GM19239 (cell line): ENCODE measurements at places on chromosomes 16 and 17.

DNA sequence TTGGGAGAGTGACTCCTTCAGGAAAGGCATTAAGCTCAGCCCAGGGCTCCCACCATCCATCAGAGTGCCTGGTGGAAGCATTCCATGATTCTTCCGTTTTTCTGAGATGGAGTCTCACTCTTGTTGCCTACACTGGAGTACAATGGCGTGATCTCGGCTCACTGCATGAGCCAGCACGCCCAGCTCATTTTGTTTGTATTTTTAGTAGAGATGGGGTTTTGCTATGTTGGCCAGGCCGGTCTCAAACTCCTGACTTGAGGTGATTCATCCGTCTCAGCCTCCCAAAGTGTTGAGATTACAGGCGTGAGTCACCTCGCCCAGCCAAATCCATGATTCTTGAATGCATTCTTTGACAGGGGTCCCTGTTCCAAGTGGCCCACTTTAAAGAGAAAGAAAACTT lies 23.1 kb downstream of the MIS12 start:
- no peak for DNase-seq

GRCh38 chr16:89217388-89218191 lies at the start of gene ZNF778:
ZNF778 (plus strand) TSS chr16:89217703; CDS start chr16:89221128, 3,425 bp downstream.
- DNase-seq, result peak; percentile 96

DNA sequence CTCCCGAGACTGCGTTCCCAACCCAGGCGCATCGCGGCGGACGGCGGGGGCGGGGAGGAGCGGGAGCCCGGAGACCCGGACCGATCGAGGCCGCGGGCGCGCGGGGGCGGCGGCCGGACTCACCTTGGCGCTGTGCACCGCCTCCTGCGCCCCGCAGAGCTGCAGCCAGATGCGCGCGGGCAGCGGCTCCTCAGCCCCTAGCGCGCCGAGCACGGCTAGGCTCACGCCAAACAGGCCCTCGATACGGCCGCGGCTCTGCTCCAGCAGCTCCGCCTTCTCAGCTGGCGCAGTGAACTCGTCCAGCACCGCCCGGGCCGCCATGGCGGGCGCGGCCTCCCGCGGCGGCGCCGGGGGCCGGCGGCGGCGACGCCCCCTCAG lies 339 bp downstream of the N4BP1 start:
- no peak for DNase-seq

DNA sequence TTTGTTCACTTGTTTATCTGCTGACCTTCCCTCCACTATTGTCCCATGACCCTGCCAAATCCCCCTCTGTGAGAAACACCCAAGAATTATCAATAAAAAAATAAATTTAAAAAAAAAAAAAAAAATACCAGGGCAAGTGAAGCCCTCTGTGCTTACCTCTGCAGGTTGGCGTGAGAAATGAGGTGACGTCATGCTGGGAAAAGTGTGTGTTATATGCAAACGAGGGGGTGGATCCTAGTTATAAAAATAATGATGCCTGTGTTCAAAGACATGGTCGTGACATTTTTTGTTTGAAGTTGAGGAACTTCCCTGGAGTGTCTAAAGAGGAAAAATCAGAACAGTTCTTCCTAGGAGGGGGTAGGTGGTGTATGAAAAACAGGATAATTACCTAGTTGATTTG lies 20.2 kb downstream of the TMC7 start:
- DNase-seq, result no peak

DNA sequence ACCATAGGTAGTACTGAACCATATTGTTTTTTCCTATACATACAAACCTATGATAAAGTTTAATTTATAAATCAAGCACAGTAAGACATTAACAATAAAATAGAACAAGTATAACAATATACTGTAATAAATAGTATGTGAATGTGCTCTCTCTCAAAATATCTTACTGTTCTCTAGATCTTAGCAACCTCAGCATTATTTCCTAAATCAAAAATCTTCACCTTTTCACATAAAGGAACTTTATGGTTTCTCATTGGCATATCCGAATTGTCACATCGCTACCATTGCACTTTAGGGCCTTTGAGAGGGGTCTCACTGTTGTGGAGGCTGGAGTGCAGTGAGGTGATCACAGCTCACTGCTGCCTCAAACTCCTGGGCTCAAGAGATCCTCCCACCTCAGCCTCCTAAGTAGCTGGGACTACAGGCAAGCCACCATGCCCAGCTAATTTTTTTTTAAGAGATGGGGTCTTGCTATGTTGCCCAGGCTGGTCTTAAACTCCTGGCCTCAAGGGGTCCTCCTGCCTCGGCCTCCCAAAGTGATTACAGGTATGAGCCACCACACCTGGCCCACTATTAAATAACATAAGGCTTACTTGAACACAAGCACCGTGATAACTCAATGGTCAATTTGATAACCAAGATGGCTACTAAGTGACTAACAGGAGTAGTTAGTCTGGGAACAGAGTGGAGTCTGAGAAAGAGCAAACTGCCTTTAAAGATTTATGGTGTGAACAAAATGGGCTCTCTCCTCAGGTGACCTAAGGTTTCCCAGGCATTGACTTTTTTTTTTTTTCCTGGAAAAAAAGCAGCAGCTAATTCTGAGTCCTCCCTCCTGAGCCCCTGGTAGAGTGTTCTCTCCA lies 2.9 kb upstream of the TMEM97 start:
- no peak for DNase-seq

- no peak for DNase-seq
These were observed 34.5 kb downstream of the RNF213 start for GRCh38 chr17:80295146-80295545.

DNA sequence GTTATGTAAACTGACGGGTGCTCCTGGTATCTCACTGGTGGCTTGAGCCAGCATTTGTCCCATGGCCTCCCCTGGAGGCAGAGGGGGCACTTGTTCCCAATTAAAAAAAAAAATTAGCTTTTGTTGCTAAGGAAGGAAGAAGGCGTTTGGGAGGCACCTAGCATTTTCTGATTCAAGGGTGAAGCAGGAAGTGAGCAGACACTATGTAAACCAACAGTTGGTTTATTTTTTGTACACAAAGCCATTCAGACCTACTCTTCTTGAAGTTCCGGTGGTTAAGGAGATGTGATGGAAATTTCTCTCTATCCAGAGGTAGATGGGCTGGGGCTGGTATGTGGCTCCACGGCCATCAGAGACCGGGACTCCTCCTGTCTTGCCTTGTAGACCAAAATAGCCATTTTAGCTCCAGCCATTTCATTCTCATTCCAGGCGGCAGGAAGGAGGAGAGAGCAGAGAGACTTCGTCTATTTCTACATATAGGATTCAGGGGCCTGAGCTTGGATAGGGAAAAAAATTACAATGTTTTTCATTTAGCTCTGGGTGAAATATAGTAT lies 103.0 kb downstream of the SNX29 start:
- no peak for DNase-seq

- no peak for DNase-seq
These were observed 970 bp downstream of the PRSS36 start for GRCh38 chr16:31148896-31149295.

DNA sequence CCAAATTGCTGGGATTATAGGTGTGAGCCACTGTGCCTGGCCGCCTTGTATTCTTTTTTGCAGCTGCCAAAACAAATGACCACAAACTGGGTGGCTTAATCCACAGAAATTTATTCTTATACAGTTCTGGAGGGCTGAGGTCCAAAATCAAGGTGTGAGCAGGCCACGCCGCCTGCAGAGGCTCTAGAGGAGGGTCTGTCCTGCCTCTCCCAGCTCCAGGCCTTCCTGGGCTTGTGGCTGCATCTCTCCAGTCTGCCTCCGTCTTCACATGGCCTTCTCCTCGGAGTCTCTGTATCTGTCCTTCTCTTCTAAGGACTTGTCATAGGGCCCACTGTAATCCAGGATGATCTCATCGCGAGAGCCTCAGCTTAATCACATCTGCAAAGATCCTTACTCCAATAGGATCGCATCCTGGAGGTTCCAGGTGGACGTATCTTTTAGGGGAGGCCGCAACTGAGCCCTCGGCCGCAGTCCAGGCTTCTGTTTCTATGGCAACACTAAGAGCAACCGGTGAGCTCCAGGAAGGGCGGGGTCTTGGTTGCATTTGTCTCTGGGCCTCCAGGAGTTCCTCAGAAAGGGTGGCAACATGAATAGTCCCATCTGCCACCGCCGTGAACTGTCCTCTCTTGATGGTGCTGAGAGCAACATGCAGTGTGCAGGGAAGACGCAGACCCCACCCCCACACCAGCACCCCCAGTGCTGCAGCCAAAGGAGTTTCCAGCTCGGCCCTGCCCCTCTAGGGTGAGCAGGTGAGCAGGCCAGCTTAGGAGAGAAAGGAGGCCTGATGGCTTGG lies 29.5 kb upstream of the CREBBP start:
- DNase-seq, result no peak

- DNase-seq, result no peak
These were observed 15.1 kb downstream of the TIMM22 start for GRCh38 chr17:1011760-1012735.

DNA sequence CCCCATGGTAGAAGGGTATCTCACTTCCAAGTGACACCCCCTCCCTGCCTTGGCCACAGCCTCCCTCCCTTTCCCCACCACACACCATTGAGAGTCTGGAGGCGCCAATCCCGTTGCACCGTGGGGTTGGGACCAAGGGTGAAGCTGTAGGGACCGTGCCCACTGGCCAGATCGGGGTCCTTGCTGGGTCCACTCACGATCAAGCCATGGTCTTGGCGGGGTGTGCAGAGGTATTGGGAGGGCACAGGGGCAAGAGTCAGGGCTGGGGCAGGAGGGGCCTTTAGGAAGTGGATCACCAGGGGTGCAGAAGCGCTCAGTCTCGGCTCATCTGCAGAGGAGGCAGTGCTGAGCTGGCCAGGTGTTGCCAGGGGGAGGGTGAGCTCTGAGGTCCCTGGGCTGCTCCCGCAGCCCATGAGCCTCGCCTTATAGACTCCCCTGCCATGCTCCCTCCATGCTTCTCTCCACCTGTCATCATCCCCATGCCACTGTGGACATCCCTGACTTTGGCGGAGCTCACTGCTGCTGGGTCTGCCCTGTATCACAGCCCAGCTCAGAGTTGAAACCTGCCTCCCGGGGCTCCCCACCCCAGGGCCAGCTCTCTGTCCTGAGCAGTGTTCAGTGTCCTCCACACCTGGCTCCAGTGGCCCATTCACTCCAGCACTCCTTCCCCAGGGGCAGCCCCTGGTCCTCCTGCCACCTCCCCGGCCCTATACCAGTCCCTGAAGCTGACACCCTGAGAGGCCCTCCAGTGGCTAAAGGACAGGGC lies 8.3 kb downstream of the CDH16 start:
- DNase-seq, result no peak

DNA sequence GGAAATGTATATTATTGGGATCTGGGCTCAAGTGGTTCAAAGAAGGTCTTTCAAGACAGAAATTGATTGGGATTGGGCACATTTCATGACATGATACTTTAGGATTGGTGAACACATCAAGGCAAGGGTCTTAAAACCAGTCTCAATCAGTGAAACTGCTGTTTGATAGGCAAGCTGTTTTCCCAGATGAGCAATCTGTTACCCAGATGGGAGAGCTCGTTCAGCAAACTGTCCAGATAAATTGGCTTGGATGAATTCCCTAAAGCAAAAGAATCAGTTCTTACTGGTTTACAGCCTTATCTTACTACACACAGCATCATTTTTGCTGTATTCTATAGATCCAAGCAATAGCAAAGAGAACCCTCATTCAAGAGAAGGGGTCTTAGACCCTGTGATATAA lies 31.0 kb upstream of the CNEP1R1 start:
- DNase-seq, result no peak

DNA sequence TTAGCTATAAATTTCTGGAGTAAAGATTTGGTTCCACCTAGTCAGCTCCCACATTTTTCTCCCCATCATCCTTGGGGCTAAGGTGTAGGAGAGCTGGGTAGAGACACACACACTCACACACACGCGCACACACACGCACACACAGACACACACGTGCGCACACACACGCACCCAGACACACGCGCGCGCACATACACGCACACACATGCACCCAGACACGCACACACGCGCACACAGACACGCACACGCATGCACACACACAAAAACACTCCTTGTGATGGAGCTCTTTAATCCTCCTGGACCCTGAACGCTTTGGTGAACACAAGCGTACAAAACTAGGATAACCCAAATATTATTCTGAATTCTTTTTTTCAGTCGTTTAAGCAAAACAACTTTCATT lies 253.6 kb downstream of the C16orf95 start:
- DNase-seq, result no peak

DNA sequence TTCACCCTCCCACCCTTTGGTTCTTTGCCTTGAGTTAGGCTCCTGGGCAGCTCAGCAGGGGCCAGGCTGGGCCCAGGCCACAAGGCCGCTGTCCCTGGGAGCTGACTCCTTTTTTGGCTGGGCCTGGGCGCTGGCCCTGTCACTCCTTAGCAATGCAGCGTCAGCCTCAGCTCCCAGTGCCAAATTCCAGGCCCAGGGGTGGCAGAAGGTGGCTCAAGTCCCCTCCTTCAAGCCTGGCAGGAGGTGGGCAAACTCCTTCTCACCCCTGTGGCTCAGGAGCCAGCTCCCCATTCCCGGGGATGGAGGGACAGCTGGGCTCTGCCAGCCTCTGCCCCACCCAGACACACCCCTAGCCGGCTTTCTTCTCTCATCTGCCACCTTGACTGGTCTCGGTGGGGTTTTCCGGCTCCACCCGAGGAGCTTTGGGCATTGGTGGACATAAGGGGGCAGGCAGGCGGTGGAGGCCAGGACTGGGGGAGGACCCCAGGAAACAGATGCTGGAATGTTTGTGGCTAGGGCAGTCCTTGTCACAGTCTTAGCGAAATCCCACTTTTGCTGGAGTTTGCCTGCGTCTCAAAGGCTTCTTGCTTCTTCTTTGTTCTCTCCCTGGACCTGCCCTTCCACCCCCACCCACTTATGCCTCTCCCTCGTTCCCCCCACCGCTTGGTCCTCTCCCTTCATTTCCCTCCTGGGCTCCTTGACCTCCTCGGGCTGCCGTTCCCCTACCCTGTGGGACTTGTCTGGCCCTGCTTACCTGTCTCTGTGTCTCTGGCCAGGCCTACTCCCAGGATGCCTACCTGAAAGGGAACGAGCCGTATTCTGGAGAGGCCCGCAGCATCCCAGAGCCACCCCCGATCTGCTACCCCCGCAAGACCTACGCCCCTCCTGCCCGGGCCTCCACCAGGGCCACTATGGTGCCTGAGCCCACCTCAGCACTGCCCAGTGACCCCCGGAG lies 37.4 kb downstream of the ARHGAP23 start:
- DNase-seq, result no peak

DNA sequence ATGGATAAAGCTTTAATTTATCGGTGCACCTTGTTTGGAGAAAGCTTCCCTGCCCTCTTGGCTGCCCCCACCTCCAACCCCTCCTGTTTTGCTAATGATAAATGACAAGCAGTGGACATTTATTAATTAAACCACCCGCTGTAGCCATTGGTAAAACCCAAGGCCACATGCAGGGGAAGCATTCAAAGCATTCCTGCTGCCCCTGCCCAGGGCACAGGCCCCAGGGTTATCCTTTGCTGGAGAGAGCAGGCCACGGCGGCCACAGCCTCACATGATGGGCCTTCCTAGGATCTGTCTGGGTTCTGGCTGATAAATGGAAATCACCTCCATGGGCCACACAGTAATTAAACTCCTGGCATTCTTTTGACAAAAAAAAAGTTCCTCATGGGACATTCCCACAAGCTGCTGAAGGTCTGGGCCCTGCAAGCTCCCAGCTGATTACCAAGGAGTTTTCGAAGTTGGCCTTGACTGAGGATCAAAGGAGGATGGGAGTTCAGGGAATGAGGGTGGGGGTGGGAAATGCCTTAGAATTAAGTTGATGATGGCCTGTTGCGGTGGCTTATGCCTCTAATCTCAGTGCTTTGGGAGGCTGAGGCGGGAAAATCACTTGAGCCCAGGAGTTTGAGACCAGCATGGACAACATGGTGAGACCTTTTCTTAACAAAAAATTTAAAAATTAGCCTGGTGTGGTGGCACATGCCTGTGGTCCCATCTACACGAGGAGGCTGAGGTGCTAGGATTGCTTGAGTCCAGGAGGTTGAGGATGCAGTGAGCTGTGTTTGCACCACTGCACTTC lies 35.5 kb downstream of the SOST start:
- no peak for DNase-seq
